ENCODE measurements at places on chromosomes 12 and 14.
A peak's percentile ranks its signal among the peaks of the same experiment; 100 is the strongest.

- DNase-seq = no peak
Observed at GRCh38 chr12:16553457-16553856, 52.5 kb downstream of the LMO3 start.

DNA sequence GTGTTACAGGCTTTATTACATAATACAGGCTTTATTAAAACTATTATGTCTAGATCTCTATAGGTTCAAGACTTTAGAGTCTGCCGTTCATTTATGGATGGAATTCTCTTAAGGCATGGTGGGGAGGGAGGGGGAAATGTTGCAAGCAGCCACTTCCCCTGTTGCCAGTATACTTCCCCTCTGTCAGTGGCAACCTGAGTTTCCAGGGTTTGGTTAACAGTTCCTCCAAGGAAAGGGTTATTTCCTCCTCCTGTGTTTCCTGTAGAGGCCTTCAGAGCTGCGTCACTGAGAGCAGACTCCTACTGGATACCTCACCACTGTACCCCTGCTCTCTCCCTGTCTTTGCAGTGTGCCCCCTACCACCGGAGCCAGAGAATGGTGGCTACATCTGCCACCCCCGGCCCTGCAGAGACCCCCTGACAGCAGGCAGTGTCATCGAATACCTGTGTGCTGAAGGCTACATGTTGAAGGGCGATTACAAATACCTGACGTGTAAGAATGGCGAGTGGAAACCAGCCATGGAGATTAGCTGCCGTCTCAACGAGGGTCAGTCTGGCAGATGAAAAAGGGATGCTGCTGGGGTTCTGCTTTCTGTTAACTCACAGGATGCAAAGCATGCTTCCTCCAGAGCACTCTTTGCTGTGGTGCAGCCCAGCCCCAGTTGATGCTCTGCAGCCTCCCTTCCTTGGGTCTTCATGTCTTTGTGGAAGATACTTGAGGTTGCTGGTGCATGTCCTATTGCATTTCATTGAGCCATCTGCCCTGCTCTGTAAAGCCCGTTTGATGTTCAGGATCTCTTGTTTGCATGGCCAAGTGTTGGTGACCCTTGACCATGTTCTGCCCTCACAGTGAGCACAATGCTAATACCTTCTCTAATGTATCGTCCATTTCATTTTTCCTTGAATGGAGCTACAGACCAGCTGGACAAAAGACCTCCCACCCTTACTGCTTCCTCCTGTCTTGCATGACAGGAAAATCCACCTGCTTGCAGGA lies 63.6 kb upstream of the SRSF5 start:
- DNase-seq = no peak

DNA sequence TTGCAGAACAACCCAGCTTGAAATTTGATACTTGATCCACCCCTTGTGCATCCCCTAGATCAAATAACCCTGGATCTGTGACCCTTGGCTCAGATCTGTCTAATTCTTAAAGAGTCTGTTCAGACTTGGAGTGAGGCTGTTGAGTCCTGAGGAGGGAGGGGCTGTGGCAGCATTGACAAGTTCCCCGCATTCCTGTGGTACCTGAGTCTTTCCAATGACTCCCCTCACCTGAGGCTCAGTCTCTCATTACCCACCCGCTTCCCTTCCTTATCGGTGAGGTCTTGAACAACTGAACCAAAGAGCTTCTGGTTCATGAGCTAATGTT lies 16.1 kb upstream of the HDAC7 start:
- peak; percentile 69 for DNase-seq

- DNase-seq = peak; percentile 67
Observed at GRCh38 chr14:52551696-52552062, 626 bp downstream of the TXNDC16 start.

GRCh38 chr14:77722301-77722700 lies 14.4 kb downstream of the SLIRP start:
- DNase-seq = no peak

DNA sequence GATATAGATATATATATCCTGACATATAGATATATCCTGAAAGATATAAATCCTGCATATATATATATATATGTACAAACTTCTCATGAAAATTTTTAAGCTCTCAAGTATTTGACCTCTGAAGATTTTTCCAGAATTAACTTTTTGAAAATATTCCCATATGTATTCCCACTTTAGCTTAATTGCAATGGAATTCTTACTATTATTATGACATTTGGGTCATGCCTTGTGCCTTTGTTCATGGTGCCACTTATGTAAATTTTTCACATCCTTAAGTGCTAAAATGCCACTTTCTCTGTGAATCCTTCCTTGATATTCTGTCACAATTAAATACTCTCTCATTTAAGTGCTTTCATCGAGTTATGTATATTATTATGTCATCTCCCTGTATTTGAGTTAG lies 398.2 kb upstream of the SEL1L start:
- DNase-seq = no peak

DNA sequence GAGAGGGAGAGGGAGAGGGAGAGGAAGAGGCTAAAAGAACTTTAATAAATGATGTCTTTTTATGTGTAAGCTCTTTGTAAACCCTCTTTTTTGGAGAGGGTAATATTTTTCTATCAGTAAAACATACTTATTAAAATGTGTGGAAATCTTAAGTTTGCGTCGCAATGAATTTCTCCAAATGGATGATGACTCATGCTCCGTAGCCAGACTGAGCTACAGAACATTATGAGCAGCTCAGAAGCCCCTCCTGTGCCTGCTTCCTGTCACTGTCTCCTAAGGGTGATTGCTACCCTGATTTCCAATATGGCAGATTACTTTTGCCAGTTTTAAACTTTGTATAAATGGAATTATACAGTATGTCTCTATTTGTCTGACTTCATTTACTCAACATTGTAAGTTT lies 13.0 kb upstream of the PYGL start:
- no peak for DNase-seq

DNA sequence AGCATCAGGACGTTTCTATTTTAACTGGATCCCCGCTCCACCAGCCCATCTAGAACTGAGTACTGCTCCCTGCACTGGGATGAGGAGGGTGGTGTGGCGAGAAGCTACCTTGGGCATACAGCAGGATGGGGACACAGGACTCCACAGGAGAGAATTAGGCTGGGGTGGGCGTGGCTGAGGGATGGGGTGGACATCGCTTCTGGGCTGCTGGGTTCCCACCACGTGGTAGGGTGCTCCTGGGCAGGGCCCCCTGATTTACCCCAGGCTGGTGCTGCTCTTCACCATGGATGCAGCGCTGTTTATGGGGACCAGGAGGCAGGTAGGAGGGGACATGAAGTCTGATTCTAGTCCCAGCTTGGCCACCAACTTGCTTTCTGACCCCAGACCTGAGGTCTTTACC lies 41.9 kb downstream of the VDR start:
- no peak for DNase-seq

DNA sequence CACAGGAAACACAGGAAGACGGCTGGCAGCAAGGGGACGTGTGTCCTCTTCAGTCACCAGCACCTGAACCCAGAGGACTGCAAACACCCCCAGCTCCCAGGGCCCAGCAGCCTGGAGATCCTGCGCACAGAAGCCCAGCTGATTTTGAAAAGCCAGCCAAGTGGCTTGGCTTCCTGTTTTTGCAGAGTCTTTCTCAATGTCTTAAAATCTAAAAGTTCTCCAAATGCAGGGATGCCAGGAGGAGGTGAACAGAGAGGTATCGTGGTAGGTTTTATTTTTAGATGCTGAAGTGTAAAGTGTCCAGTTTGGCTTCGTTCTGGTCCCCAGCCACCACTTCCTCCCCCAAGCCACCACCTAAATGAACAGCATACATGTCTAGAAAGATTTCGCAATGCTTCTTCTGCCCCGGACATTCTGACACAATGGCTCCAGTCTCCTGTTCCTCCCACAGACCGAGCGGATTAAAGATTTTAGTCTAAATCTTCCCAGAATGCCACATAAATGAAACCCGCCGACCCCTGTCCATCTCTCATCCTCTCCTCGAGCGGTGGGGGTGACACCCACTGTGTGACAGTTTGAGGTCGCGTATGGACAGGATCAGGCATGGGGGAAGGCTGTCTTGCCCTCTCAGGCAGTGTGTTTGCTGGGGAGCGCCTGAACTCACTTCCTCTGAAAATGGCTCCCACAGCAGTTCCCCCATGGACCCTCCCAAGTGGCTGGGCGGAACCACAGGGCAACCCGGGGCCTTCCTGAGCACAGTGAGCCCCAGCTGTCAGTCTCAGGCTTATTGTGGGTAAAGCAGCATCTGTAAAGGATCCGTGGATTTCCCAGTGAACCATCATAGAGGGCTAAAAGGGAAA lies 41.6 kb downstream of the ITPK1 start:
- DNase-seq = no peak

DNA sequence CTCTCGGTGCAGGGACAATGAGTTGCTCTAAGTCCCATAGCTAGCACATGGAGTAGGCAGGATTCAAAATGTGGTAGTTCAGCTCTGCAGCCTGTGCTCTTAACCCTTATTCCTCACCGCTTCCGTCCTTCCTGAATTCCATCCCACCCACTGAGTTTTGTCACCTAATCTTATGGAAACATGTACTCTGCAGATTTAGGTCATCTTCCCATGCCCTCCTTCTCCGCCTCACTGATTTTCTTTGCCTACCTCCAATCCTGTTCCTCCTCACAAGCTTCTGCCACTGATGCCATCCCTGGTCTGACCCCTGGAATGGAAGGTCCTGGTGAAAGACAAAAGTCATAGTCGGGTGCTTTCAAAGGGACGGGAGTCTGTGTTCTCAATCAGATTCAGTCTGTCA lies 46.5 kb upstream of the ABCC9 start:
- DNase-seq = no peak

- peak; percentile 27 for DNase-seq
Observed at GRCh38 chr12:116165036-116165425, 112.5 kb downstream of the MED13L start.

DNA sequence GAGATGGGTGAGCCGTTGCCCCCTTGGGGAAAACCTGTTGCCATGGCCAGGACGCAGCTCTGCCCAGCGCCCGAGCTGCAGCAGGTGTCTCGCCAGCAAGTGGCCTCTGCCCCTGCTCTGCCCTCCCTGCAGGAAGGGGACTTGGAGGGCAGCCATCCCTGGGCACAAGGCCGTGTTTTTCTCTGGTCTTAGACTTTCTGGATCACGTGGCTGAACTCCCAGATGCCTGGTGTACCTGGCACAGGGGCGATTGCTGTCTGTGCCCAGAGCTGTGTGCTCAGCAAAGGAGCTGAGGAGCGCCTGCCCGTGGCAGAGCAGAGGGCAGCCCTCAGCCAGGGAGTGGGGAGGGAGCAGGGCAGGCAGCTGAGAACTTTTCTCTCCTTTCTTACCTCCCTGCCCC lies 38.0 kb downstream of the TMEM63C start:
- no peak for DNase-seq
